ENCODE measurements at places on chromosomes 11 and 22.

- DNase-seq, result no peak
Measured at GRCh38 chr22:36578619-36579018, 49.7 kb upstream of the EIF3D start.

DNA sequence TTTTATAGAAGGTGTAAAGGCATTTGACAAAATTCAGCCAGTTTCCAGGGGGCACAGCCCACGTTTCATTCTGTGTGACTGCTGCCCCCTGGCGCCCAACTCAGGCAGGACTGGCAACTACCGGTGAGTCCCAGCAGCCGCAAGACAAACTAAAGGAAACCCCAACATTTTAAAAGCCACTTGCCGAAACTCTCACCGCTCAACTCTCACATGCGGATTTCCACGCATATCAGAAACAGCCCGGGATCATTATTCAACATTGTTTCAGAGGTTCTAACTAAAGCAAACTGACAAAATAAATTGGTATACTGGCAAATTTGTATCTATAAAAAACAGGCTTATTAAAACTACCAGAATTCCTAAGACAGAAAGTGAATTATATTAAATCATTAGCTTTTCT lies 48.2 kb downstream of the MORC2 start:
- DNase-seq, result peak; percentile 80

GRCh38 chr22:44548981-44549380 lies 50.9 kb upstream of the RTL6 start:
- DNase-seq, result no peak

GRCh38 chr11:12925520-12925919 lies 83.6 kb upstream of the RASSF10 start:
- DNase-seq, result no peak

Measured in CD8-positive, alpha-beta T cell (primary cell).